GM06990 (cell line): ENCODE measurements at places on chromosomes 13 and 19.

DNA sequence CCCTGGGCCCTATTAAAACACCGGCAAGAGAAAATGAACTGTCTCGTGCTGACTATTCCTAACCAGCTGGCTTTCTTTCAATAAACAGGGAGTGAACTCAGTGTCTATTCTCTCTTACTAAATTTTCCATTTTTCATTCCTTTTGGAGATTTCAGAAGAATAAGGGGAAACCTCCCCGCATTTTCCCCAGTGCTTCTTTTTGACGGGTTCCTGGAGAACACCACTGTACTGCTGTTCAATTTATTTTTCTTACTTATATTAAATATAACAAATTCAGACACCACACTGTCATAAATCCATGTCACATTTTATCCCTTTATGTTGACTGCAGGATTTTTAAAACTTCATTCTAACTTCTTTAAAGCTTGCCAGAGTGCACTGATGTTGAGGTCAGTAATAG, 75.8 kb downstream of the DCLK1 start:
- no peak for DNase-seq

- DNase-seq = no peak
Observed at GRCh38 chr13:104085611-104086010, 1019.4 kb upstream of the SLC10A2 start.

GRCh38 chr13:33090755-33091414, 74.7 kb downstream of the KL start:
- DNase-seq = no peak

- no peak for DNase-seq
Observed at GRCh38 chr13:34161931-34162543, 344.1 kb downstream of the RFC3 start.

DNA sequence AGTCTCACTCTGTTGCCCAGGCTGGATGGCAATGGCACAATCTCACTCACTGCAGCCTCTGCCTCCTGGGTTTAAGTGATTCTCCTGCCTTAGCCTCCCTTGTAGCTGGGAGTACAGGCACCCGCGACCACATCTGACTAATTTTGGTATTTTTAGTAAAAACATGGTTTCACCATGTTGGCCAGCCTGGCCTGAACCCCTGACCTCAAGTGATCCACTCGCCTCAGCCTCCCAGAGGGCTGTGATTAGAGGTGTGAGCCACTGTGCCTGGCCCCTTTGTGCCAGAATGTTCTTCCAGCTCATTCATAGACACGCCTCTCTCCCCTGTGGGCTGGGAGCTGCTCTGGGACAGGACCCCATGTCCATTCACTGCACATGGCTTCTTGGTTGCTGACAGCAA, 9.1 kb downstream of the MYDGF start:
- no peak for DNase-seq

- no peak for DNase-seq
Observed at GRCh38 chr13:113298043-113298945, 1.3 kb downstream of the LAMP1 start.

DNA sequence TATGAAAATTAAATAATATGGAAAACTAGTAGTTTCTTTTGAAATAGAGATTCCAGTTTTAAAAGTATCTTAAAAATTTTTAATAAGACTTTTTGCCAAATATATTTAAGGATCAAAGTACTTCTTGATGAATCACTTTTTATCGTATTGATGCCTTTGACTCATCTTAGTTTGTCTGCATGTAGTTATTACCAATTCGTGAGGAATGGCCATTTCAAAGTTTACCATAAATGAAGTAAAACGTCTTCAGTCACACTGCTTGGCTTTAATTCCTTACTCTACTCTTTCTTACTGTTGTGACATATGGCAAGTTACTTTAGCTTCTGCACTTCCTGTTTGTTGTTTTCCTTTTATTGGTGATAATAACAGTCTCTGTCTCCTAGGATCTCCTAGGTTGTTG, 38.3 kb downstream of the NDFIP2 start:
- no peak for DNase-seq

GRCh38 chr19:45809643-45810159, 5.4 kb downstream of the RSPH6A start:
- DNase-seq = peak; percentile 67

DNA sequence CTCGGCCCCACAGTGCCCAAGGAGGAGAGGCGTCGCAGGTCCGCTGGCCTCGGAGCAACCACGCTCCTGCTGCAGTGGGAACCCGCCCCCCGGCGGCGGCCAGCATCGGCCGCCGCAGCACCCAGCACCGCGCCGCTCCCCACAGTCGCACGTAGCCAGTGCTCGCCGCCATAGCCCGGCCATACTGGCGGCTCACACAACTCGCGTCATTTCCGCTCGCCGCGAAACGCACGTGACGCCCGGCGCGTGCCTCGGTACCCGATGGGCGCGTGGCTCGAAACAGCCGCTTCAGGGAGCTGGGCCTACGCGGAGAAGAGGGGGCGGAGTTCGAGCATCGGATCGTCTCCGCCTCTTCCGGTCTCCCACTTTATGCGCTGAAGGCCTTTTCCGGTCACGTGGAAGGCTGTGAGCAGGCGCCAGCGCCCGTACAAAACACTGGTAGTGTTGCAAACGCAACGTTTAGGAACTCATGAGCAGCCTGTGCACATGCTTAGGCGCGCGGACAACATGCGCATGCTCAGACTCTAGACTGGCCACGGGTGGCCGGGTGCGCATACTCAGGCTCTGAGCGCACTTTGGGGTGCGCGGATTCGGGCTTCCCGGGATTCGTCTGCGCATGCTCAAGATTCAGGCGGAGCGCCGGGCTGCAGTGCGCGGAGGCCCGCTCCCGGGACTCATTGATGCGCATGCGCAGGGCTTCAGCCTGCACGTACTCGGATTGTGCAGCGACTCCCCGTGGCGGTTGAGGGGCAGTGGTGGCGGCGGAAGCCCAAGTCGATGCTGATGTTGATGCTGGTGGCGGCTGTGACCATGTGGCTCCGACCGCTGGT, at the start of the genes CATSPERD and LONP1:
TSS of gene CATSPERD (plus strand) at position 677 of the 830 bp plus-strand sequence. CDS start at position 778, 101 bp downstream.
TSS of gene LONP1 (minus strand) at position 186 of the 830 bp plus-strand sequence. CDS start at position 172, 14 bp downstream.
- DNase-seq = peak; percentile 98

- no peak for DNase-seq
Observed at GRCh38 chr19:54873990-54874389, at the start of gene FCAR. TSS of gene FCAR (plus strand) at chr19:54874235. CDS start at chr19:54874290, 55 bp downstream.

GRCh38 chr13:25503856-25504255, 132.1 kb downstream of the ATP8A2 start:
- DNase-seq = no peak
